CD4-positive, alpha-beta T cell treated with Interleukin-6 for 4 hours (primary cell): ENCODE measurements at places on chromosomes 11 and 22.

DNA sequence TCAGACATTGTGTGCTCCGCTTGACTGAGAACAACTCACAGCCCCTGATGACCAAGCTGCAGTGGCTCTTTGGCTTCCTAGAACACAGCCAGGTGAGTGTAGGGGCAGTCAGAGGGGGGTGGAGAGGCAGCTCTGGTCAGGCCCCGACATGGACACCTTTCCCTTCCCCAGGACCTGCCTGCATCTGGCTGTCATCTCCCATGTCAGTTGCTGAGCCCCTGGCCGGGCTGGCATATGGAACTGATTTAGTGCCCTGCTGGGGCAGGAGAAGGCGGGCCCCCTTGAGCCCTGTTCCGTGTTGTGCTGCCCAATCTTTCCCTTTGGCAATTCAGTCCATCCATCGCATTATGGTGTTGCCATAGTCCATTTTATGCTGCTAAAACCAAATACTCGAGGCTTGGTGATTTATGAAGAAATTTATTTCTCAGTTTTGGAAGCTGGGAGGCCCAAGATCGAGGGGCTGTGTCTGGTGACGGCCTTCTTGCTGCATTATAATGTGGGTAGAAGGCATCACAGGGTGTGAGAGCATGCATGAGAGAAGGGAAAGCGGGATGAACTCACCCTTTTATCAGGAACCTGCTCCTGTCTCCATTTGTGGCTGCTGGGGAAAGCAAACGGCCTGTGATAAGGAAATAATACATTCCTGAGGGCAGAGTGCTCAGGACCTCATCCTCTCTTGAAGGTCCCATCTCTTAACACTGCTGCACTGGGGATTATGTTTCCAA, 19.0 kb downstream of the USP35 start:
- DNase-seq, result no peak

- peak; percentile 62 for DNase-seq
Observed at GRCh38 chr11:43944761-43945311, 2.4 kb downstream of the C11orf96 start.

- DNase-seq, result peak; percentile 17
Observed at GRCh38 chr11:44694443-44694842, 32.3 kb upstream of the TSPAN18 start.

GRCh38 chr11:124610295-124610694, 933 bp upstream of the PANX3 start:
- no peak for DNase-seq

GRCh38 chr22:33242078-33242477, 183.9 kb upstream of the SYN3 start:
- DNase-seq, result no peak

GRCh38 chr11:57461841-57462489, 1.6 kb downstream of the RTN4RL2 start:
- DNase-seq, result no peak
